ENCODE measurements at places on chromosomes 2 and 18.

GRCh38 chr2:65528241-65528574 lies 95.8 kb upstream of the SPRED2 start:
- no peak for DNase-seq

DNA sequence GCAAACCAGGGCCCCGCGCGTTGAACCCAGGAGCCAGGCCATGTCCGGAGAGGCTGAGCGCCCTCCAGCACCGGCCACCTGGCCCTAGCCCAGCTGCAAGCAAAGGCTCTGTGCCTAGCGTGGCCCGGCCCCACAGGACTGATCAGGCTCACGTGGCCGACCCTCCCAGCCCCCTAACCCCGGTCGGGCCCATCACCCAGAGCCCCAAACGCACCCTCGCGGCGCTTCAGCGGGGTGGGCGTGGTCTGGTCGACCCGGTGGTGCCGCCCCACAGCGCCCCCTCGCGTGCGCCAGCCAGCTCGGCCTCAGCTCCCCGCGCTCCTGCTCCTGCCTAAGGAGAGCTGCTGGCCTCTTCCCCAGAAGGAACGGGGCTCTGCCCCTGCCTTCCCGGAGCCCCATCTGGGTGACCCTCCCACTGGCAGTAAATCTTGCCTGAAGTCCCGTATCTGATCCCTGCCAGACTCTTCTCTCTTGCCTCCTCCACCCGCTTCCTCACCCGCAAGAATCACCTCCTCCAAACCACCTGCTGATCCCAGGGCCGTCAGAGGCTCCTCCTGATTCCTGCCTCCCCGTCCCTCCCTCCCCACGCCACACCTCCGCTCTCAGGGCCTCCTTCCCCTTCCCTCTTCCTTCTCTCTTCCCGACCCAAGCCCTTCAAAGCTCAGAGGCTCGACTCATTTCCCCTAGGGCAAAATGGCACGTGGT lies 12.3 kb upstream of the TEX51 start:
- DNase-seq, result peak; percentile 8

- no peak for DNase-seq
Observed at GRCh38 chr2:50952596-50952995, 79.3 kb downstream of the NRXN1 start.

DNA sequence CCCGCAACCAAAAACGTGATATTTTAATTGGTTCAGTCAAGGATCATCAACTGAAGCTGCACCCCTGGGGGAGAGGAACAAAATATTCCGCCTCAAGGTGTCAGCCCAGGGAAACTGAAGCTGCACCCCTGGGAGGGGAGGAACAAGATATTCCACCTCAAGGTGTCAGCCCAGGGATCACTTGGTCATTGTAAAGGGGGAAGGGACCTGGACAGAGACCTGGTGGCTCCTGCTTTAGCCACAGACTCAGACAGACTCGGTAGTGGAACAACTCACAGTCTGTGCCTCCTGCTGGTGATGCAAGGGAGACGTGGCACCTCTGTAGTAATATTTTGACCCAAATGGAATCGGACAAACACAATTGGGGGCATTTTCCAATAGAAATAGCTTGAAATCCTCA lies 75.1 kb downstream of the GBX2 start:
- no peak for DNase-seq

- DNase-seq, result no peak
Observed at GRCh38 chr2:235413064-235413463, 80.8 kb upstream of the AGAP1 start.

- DNase-seq, result no peak
Observed at GRCh38 chr18:23012249-23012648, 79.1 kb downstream of the RBBP8 start.

- no peak for DNase-seq
Observed at GRCh38 chr2:46493241-46493970, 14.0 kb downstream of the TMEM247 start.

- DNase-seq, result no peak
Observed at GRCh38 chr2:68907920-68908253, 36.7 kb upstream of the BMP10 start.

DNA sequence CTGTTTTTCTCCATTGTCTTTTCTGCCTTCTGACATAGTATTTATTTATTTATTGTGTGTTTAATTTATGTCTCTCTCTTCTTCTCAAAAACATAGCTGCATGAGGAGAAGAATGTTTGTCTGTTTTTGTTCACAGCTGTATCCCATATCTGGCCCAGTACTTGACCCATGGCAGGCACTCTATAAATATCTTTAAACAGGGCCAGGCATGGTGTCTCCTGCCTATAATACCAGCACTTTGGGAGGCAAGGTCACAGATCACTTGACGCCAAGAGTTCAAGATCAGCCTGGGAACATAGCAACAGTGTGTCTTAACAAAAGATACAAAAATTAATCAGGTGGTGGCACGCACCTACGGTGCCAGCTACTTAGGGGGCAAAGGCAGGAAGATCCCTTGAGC lies 361.3 kb upstream of the KLHL29 start:
- DNase-seq, result no peak

DNA sequence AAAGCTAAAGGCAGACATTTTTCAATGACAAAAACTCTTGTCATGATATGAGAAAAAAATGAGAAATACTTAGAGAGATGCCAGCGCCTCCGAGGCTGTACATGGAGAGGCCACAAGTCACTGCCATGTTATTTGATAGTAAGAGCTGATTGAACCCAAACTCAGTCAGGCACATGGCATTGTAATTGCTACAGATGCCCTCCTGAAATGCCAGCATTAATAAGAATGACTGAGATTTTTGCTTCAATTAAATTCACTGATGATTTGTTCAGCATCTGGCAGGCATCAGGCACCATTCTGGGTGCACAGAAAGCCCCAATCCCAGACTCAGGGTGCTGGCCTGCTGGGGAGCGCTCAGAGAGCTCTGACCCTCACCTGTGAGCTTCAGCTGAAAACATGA lies 129.0 kb upstream of the PXDN start:
- no peak for DNase-seq

DNA sequence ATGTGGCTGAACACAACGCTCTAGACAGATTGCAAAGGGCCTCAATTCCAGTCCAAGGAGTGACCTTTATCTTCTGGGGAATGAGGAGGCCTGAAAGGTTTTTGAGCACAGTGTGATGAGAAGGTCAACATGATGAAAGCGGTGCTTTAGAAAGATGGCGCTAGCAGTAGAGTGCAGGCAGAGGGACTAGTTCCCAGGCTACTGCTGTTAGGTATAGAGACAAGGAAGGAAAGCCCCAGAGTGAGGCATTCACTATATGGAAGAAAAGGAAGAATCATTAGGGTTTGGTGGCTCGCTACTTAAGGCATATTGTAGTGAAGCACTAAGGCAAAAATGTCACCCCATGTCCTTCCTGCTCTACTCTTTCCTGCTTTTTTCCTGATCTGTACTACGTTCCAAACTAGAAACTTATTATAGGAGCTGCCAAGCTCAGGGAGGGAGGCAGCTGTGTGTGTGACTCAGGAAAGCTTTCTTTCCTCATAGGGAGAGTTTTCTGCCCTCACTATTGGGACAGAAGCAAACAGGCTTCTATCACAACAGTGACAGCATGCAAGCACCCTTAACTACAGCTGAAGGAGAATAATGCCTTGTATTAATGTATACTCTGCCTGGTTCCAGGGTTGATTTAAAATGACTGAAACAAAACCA lies 160.8 kb upstream of the CAVIN2 start:
- DNase-seq, result no peak

DNA sequence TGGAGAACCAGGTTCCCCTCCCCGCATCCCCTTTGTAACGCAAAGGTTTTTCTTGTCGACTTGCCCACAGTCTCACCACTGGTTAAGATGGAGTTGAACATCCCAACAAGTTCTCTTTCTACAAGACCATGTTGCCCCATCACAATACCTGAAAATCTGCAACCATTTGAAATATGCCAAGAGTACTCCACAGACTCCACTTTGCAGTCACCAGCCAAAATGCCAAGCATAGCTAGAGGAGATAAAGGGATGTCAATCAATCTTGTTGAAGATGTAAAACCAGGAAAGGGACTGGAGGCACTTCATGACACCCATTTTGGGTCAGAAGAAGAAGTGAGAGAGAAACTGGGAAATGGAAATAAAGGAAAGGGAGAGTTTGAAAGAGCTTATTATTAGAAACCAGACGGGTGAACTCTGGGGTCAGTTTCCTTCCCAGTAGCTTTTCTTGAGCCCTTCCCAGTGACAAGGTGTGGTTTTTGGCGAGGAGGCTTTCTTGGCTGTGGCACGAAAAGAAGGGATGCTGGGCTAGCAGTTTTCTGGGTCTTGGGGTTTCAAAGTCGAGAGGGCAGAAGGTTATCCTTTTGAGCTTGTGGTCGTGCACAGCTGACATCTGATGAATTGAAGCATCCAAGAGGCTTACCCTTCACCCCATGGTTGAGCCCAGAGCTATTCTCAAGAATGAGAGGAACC lies 79.3 kb downstream of the ACAA2 start:
- DNase-seq, result no peak

- no peak for DNase-seq
Observed at GRCh38 chr2:101340141-101340551, 31.6 kb upstream of the RNF149 start.

- DNase-seq, result no peak
Observed at GRCh38 chr2:149028377-149028776, 10.1 kb upstream of the LYPD6B start.

GRCh38 chr18:77119851-77120491 lies 12.6 kb downstream of the MBP start:
- no peak for DNase-seq

- no peak for DNase-seq
Observed at GRCh38 chr2:120734930-120735651, 577 bp upstream of the GLI2 start.

GRCh38 chr2:45818591-45818990 lies 167.1 kb downstream of the PRKCE start:
- DNase-seq, result no peak

- DNase-seq, result no peak
Observed at GRCh38 chr2:165793161-165793778, 777 bp downstream of the GALNT3 start.

- DNase-seq, result no peak
Observed at GRCh38 chr2:1688859-1689258, 55.5 kb downstream of the PXDN start.

- no peak for DNase-seq
Observed at GRCh38 chr2:218883491-218884490, 3.1 kb downstream of the WNT10A start.

DNA sequence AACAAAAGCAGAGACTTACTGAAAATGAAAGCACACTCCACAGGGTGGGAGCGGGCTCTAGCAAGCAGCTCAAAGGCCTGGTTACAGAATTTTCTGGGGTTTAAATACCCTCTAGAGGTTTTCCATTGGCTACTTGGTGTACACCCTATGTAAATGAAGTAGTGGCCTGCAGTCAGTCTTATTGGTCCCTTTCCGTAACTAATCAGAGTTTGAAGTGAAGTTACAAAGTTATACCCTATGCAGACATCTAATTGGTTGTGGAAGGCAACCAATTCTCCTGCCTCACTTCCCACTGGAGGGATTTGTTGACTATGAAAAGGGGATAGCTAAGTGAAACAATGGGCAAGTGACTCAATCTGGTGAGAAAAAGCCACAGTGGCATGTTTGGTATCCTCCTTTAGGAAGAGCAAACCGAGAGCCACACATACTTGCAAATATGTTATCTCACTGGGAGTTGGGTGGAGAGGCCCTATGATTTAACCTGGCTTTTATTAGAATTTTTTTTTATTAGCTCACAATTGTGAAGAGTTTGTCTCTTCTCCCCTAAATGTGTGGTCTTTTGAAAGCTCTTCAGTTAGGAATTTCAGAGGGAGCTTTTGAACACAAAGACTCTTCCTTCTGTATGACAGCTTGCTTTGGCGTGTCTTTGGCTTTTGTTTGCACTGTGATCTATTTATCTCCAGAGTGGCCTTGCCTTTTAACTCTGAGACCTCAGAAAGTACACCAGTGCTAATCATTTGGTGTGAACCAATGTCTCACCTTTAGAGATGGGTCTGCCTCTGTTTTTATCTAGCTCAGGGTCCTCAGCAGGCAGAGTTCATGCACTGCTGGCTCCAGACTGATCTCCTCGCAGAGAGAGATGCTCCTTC lies 69.6 kb downstream of the MAP4K4 start:
- no peak for DNase-seq

DNA sequence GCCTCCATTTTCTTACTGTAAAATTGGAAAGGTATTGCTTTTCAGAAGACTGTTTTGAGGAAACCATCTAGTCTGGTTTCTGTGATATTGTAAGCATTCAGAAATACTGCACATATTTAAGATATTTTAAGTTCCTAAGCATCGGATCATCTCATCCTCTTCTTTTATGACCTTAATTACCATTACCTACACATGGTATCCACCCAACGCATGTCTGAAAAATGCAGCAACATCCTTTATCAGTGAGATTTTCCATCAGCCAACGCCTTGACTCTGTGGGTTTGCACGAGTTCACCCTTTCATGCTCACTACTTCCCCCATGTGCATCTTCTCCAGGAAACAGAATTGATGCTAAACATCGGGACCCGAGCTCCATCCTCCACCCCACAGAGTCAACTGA lies 84.3 kb downstream of the COL4A4 start:
- DNase-seq, result no peak

DNA sequence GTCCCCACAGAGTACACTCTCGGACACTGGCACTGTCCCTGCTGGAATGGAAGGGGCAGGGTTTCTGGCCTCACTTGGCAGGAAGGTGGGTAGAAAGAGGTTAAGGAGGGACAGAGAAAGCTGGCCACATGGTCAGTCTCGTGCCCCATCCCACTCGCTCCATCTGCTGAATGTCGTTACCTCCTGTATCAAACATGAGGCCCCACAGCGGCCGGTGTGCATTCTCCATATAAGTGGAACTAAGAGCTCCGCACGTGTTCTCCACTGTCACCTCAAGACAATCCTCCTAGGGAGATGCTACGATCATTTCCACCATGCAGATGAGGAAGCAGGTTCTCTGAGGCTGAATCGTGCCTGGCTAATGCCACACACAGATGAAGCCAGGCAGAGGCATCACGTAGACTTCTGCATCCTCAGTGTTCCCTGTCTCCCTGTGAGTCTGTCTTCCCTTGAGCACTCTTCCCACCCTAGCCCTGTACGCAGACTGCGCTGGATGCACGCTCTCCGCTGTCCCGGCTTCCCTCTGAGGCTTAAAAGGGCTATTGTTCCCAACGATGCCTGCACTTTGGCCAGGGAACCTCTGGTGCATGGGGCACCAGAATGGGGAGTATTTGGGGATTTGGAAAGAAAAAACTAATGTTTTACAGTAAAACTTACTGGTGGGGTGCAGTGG lies 35.1 kb downstream of the MAL start:
- no peak for DNase-seq

- no peak for DNase-seq
Observed at GRCh38 chr2:73105511-73105971, 7.2 kb downstream of the RAB11FIP5 start.

All from stimulated activated CD8-positive, alpha-beta memory T cell treated with anti-CD3 and anti-CD28 coated beads, Interleukin-7, amount 100 ng/mL, for 4 hours (primary cell).